ENCODE measurements at places on chromosomes 16 and 17. TPM values are rescaled to one million over a fixed set of nuclear protein-coding genes. Genes with fewer than 3 reads are reported as not detected.

Gene CD300LB
- total RNA-seq: 0.04 TPM

Gene CHST4
- total RNA-seq: 0.04 TPM

- DNase-seq: no peak
These were observed 927 bp upstream of the SULT1A2 start for GRCh38 chr16:28597692-28598261.

Gene TMIGD1
- total RNA-seq: not detected

Gene CIBAR2
- not detected for total RNA-seq

All from muscle of leg (tissue), 16 donors.